ENCODE measurements at places on chromosomes 1 and 21.

DNA sequence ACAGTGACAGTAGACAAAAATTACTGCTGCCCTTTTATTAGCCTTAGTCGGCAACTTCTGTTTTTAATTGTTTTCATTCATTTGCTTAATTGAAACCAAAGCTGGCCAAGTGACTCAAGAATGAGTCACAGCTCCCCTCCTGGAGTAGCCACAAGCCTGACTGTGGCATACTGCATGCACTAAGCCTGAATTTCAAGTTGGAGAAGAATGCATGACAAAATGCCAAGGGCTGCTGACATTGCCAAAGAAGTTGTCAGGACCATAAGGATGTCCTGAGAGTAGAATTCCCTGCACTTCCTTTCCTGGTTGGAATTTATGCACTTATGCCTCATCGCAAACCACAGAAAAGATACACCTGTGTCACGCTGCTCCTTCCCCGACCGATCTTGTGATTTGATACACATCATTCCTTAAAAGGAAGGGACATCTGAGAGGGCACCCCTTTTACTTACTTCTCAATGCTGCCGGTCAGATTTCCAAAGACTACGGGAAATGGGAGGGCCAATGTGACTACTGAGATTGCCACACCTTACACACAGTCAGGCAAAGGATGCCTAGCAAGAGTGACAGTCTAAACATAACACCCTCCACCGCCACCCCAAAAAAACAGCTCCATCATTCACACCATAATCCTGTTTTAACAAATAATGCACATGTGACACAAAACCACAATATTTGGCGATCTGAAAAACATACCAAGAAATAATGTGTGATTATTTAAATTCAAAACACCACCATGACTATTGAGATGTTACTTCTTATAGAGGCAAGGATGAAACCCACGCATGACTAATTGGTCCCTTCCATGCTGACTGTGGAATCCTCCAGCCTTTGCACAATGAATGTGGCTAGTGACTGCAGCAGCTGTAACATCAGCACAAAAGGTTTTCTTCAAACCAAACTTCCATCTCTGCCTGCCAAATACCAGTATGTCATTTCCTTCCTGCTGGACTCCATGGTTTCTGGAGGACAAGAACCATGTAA, 28.2 kb downstream of the VAV3 start:
- DNase-seq = no peak

- DNase-seq = no peak
These were observed 54.0 kb downstream of the CLIC6 start for GRCh38 chr21:34722684-34723300.

DNA sequence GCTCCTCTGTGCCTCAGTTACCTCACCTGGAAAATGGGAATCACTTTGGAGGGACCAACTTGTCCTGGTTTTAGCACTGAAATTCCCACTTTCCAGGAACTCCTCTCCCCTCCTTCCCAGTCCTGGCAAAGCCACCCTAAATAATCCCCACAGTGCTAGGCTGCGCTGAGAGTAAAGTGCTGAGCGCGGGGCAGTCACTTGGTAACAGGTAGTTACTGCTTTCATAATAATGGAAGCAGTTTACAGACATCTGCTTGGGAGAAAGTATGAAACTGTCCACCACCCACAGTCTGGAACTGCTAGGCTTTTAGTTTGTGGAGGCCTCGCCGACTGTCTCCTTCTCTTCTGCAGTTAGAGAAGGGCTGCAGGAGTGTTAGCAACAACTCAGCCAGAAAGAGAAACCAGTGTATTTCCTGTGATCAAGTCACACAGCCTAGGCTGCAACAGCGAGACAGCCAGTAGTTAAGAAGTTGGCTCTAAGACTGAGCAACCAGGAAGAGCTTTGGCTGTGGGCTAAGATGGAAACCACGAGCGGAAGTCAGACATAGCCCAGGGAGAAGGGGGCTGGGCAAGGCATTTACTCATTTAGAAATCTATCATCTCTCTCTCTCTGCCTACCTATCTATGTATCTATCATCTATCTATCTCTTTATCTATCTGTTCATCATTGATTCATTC, 30.8 kb upstream of the ABCG1 start:
- DNase-seq = no peak

- DNase-seq = no peak
These were observed 1.1 kb downstream of the ARHGAP30 start for GRCh38 chr1:161068306-161069234.

DNA sequence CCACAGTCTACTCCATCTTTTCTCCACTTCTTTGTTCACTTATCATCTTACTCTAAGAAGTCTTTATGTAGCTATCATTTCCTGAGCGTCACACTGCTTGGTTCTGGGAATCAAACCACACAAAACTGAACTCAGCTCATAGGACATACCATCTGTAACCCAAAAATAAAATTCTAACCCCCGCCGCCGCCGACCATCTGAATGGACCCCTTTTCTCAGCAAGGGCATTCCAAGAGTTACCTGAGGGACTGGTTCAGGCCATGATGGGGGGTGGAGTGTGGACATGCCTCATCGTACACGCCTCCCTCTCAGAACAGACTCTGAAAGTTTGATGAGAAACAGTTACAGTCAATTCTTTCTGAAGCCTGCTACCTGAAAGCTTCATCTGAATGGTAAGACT, 12.6 kb upstream of the CHI3L2 start:
- DNase-seq = no peak

DNA sequence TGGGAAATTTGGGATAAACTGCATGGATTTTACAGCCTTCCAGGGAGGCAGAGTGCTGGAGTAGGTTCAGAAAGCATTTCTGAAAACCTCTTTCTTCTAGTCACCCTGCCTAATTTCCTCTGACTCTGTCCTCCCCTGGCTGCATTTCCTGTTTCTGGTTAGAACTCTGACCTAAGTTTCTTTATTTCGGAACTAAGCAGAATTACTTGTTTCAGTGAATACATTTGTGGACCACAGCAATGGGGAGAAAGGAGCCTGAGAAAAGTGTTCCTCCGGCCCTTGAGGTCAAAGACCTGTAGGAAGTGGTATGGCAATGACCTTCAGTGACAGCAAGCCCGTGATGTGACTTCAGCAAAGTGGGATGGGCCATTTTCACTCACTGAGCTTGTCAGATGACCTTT, 173.4 kb upstream of the RUNX1 start:
- DNase-seq = no peak

GRCh38 chr1:151013518-151013917, 5.3 kb downstream of the PRUNE1 start:
- DNase-seq = no peak

DNA sequence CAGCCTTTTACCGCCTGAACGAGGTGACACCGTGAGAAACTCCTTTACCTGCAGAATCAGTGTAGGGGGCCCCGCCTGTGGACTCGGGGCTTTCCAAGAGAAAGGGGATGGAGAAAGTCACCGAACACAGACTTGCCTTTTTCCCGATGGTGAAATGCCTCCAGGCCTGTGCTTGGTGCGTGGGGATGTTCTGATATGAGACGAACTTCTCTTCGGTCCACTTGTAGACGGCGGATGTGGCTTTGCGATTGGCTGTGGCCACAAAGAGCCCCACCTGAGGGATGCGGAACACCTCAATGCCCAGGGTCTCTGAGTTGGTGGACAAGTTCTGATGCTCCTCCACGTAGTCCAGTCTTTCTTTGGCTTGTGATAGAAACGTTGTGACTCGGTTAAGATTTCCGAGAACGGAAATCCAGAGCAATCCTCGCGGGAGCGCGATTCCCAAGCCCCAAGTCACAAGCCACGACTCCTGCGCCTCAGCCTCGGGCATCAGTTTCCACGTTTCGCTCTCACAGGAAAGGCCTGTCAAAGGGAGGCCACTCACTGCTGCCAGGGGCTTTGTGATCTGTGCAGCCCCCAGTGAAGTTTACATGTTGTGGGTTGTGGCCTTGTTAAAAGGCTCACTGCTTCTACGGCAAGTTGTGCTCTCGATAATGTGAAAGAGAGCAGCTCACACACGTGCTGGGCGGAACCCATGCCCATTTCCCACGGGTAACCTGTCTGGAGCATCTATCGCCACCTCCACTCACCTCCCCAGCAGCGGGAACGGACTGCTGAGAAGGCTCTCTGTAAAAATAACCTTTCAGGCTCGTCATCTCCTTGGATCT, 12.6 kb downstream of the KRTAP10-1 start:
- no peak for DNase-seq

GRCh38 chr1:82423174-82423815, 622.6 kb downstream of the ADGRL2 start:
- DNase-seq = no peak

- no peak for DNase-seq
These were observed 18.6 kb downstream of the KRTAP10-1 start for GRCh38 chr21:44521301-44521927.

DNA sequence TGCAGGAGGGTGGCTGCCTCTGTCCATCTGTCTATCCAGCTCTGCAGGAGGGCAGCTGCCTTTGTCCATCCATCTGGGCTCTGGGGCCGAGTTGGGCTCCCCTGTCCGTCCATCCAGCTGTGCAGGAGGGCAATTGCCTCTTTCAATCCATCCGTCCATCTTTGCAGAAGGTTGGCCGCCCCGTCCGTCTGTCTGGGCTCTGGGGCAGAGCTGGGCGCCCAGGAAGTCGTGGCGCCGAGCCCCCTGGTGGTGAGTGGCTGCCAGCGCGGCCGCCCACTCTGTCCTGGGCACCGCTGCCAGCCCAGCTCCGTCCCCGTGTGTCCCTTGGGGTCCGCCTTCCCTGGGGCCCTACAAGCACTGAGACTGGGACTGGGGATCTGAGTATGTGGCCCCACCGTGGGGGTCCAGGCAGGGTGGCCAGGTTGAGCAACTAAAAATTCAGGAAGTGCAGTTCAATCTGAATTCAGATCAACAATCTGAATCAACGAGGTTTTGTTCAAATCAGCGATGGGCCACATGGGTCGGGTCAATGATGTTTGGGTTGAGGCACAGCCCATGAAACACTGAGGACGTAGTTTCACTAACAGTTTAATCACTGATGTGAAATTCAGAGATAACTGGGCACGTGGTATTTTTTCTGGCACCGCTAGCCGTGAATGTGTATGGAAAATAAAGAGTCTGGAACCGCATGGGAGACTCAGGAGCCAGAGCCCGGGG, 99.1 kb upstream of the ACTRT2 start:
- no peak for DNase-seq

- no peak for DNase-seq
These were observed 158.4 kb upstream of the CD34 start for GRCh38 chr1:208069317-208069716.

DNA sequence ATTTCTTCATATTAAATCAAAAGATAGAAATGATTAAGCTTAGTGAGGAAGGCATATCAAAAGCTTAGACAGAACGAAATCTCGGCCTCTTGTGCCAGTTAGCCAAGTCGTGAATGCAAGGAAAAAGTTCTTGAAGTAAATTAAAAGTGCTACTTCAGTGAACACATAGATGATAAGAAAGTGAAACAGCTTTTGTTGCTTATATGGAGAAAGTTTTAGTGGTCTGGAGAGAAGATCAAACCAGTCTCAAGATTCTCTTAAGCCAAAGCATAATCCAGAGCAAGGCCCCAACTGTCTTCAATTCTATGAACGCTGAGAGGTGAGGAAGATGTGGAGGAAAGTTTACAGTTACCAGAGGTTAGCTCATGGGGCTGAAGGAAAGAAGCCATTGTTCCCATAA, 88.4 kb downstream of the ADGRL2 start:
- no peak for DNase-seq

GRCh38 chr1:54806931-54807611, 5.9 kb upstream of the TTC22 start:
- no peak for DNase-seq

- no peak for DNase-seq
These were observed 163.8 kb downstream of the CHRM3 start for GRCh38 chr1:239550178-239550577.

- no peak for DNase-seq
These were observed 89.7 kb downstream of the PBX1 start for GRCh38 chr1:164648636-164649035.

DNA sequence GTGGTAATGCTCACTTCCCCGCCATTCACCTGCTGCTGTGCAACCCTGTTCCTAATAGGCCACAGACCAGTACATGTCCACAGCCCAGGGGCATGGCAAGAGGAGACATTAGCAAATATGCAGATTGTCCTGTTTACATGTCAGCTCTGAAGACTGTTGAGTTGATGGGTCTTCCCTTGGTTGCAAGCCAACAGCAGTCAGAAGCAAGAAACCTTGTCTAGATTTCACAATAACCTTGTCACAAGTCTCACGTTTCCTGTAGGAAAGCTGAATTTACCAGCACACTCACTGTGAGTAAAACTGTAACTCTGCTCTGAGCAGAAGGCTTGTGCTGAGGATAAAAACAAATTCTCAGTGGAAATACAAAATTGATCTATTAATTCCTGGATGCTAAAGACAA, 195.1 kb downstream of the HLX start:
- no peak for DNase-seq

DNA sequence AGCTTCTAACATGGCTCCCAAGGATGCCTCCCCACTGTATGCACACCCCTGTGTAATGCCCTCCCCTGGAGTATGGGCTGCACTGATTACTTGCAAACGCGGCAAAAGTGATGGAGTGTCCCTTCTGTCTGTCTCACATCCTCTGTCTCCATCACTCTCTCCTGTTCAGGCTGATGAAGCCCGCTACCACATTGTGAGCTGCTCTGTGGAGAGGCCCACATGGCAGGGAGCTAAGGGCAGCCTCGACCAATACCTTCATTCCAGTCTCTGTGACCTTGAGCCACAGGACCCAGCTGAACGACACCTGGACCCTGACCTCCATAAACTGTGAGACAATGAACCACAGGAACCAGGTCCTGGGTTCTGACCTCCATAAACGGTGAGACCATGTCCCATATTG, 154.1 kb upstream of the ETV3 start:
- no peak for DNase-seq

- no peak for DNase-seq
These were observed 166.8 kb upstream of the GALNT2 start for GRCh38 chr1:229900220-229900619.

- no peak for DNase-seq
These were observed 719 bp downstream of the EYA3 start for GRCh38 chr1:28087614-28088167.

- DNase-seq = no peak
These were observed 218.2 kb upstream of the NR5A2 start for GRCh38 chr1:199809311-199809710.

DNA sequence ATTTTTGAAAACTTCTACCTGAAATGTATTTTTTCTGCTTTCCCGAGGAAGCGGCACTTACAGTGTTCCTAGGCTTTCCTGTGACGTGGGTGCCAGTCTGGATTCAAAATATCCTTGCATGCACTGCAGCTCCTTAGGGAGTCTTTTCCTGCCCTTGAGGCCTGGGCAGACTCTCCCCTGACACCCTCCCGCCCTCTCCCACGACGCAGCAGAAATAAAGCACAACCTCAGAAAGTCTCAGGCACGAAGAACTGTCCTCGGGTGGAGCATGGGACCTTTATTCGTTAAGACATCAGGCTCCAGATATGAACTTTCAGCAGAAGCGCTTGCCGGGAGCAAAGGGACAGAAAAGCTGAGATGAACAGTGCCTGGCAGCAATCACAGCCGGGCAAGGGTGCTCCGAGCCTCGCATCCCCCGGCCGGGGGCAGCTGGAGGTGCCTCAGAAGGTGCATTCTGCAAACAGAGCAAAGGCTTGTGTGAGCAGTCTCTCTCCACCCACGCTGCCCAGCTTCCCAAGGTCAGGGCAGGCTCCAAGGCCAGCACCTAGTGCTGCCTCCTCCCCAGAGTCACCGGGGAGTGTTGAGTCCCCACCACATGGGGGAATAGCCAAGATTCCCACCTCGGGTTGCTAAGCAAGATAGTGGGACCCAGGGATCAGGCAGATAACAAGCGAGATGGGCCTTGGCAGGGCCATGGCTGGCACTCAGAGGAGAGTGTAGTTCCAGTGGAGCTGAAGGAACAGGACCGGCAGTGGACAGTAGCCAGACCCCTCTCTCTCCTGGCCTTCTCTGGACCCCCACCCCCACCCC, 3.2 kb downstream of the TFF3 start:
- no peak for DNase-seq

GRCh38 chr1:197884173-197884572, 18.3 kb upstream of the C1orf53 start:
- no peak for DNase-seq
